Dermis blood vessel endothelial cell (primary cell): ENCODE measurements at places on chromosomes 1 and 21.
A peak's percentile ranks its signal among the peaks of the same experiment; 100 is the strongest.

GRCh38 chr1:58739856-58740466 lies 40.1 kb upstream of the MYSM1 start:
- peak; percentile 82 for DNase-seq

DNA sequence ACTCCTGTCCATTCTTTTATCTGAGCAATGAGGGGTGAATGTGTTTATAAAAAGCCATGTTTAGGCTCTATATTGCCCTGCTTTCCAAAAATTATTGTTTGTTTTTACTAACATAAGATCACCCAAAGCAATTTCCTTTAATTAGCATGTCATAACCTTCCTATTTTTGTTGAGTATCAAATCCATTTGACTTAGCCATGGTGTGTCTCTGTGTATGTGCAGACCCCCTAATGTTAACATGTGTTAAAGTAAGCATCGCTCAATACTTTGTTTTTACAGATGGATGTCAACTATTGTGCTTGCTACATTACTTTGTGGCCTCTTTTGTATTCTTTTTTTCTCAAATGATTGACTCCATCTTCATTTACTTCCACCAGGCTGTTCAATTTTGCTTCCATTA lies 585.4 kb downstream of the USP25 start:
- no peak for DNase-seq

DNA sequence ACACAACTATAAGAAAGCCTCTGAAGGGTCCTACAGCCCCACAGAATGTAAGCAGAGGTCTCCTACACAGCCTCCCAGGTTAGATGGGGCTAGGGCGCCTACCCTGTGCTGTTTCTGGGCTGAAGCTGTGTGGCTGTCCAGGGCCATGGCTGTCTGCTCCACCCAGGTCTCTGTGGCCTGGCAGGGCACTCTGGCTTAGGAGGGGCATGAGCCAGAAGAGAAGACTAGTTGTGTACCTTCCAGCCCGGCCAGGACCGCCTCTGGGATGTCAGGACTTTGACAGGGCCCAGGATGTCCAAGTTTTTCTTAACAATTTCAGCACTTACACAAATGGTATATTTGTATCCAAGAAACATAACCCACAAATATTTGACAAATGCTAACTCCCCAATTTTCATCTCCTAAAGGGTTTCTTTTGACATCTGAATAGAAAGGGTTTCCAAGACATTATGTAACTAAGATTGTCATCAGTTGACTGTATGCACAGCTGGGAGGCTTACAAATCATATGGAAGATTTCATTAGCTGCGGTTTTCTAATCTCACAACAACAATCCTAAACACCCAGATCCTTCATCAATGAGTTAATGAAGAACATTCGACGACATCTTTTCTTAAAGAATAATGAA lies 80.5 kb downstream of the HSF2BP start:
- no peak for DNase-seq

DNA sequence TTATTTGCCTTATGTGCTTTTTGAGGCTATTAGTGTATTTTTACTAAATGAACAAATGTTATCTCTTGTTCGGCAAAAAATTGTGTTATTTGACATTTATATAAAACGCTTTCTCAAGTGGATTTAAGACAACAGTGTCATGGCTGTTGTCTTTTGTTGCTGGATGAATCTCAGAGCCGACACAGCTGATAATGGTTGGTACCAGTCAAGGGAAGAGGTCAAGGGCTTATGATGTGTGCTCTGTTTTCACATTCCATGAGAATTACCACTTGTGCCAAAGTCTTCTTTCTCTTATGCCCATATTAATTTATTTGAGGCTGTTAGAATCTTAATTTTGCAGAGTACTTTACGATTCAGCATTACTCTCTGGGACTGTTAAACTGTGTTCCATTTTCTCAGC lies 17.9 kb upstream of the CD101 start:
- DNase-seq = no peak

DNA sequence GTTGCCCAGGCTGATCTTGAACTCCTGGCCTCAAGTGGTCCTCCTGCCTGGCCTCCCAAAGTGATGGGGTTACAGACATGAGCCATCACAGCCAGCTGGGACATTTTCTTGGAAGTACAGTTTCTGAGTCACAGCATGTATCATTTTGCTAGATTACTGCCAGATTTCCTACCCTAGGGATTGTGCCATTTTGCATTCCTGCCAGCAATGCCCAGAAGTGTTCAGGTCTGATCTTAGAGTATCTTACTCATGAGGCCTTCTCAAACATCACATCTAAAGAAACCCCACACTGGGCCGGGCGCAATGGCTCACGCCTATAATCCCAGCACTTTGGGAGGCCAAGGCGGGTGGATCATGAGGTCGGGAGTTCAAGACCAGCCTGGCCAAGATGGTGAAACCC lies 10.2 kb downstream of the BMP8A start:
- no peak for DNase-seq

DNA sequence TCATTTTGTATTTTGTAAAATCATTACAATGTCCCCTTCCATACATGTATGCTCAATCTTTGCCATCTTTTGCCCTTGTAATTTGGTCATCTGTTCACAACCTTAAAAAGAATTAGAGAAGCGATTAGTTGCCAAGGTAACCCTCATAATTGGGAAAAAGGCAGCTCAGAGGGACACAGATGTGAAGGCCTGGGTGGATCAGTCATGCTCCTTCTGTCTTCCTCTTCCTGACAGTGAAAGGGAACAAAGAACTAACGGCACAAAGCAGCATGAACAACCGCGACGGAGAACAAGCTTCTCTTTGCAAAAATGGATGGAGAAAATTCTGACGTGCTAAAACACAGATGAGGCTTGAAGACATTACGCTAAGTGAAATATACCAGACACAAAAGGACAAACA lies 78.7 kb upstream of the COG2 start:
- no peak for DNase-seq

DNA sequence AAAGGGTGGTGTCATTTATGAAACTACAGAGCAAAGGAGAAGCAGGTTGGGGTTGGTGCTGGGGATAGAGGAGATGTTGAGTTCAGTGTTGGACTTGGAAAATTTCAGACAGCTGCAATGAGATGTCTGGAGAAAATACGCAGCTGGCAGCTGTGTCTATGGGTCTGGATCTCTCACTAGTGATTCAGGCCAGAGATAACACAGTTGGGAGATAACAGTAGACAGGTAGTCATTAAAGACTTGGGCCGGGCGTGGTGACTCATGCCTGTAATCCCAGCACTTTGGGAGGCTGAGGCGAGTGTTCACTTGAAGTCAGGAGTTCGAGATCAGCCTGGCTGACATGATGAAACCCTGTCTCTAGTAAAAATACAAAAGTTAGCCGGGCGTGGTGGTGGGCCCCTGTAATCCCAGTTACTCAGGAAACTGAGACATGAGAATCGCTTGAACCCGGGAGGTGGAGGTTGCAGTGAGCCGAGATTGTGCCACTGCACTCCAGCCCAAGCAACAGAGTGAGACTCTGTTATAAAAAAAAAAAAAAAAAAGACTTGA lies 2.5 kb upstream of the TFAP2E start:
- no peak for DNase-seq

- DNase-seq = peak; percentile 71
These were observed 49.0 kb downstream of the TOMM20 start for GRCh38 chr1:235079443-235080296.

- no peak for DNase-seq
These were observed 163.2 kb upstream of the HMCN1 start for GRCh38 chr1:185570962-185571361.

DNA sequence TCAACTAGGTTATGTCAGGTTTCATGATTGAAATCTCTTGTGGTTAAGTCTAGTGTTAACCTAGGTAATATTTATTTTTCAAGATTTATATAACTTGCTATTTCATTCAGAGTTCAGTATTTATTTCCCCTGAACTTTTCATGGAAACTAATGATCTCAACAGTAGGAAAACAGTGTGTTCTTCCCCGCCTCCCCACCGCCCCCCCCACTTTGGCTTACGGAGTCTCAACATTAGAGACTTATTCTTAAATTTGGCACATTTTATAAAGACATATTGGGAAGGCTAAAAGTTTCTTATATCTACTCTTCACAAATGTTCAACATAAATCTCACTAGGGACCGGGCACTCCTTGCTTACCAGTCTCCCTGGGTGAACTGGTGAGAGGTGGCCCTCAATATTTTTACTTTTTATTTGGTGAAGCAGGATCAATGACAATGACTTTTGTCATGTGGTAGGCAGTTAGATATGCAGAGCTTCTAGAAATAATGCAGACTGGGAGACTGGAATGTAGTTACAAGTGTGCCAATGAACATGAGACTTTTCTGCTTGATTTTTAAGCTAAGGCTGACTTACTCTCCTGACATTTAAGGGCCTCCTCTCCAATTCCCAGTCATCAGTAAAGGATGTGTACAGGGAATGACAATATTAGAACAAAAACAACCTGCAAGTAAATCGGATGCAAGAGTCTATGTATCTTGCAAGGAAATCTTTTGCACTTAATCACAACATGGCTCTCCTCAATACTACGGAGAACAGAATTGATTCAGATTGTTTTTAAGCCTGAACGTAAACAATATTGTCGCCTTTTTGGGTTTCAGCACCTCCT lies 1.7 kb upstream of the MAN1A2 start:
- DNase-seq = peak; percentile 12

DNA sequence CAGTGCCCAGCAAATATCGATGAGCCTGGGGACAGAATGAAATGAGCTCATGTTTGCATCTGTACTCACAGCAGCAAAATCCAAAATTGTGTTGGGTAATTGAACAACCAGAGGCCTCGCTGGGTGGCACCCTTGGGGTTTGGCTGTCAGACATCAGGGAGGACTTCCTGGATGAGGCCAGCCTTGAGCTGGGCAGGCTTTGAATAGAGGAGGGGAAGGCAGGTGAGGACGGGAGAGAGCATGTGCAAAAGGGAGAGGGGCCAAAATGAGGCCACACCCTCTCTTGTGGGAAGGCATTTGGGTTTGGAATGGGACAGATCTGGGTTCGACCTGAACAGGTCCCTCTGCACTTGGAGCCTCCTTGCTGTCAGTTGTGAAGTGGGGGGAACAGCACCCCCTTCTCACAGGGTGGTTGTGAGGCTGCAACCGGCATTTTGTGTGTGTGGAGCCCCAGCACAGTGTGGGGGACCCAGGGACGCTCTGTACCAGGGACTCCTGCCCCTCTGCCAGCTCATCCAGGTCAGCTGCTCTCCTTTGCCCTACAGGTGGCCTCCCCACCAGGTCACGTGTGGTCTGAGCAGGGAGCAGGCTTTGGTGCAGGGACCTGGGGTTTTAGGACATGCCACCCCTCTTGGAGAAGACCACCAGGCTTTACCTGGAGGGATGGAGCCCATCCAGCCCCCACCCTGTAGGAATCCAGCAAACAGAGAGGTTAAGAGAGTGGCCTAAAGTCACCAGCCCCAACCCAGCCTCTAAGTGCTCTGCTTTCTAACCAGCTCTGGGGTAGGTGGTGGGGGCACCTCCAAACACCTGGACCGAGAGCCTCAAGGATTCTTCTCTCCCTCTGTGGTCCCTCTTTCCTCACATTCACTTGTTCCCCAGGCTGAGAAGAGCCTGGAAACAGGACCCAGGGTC lies 521.8 kb downstream of the PTPRU start:
- no peak for DNase-seq

DNA sequence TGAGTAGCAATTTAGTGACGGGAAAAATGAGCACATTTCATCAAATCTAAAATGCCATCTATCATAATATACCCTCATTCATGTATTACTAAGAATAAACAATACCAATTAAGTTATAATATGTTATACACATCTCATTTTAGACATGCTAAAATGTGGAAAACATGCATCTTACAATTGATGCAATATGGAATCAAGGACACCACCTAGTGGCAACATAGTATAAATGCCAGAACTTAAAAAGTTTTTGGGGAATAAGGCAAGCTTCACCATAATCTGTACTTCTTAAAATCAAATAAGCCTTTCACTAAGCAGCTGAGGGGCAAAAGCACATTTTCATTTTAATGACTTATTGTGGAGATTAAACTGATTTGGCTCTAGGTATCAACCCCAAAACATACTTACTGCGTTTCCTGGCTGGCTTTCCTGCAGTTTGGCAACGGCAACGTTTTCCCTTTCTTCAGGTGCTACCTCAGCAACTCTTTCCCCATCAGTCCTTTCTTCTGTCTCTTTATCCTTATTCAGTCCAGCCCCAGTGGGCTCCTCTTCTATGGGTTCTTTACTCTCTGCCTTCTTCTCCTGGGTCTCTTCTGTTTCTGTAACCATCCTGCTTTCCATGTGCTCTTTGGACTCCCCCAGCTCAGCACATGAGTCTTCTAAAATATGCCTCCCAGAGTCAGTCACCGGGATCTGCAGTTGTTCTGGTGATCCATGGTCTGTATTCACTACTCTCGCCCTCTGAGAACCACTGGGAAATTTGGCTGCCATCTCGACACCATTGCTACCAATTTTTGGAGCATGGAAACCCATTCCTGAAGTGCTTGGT lies 11.4 kb downstream of the SDE2 start:
- DNase-seq = peak; percentile 74

DNA sequence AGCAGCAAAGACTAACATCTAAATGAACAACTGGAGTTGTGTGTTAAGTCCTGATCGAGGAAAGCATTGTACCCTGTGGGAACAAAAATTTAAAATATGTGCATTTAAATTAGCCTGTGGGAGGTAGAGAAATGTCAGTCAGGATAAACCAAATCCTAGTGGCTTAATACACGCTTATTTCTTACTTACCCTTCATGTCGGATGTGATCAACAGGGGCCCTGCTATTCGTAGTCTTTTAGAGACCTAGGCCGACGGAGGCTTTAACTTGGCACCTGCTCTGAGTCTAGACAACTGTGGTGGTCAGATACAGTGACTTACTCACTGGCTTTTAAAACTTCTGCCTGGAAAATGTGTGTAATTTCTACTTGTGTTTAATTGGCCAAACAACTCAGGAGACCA lies 10.2 kb downstream of the GSTM3 start:
- no peak for DNase-seq

GRCh38 chr21:29301691-29302090 lies 3.0 kb downstream of the BACH1 start:
- no peak for DNase-seq

- DNase-seq = no peak
These were observed 172.6 kb upstream of the HMCN1 start for GRCh38 chr1:185561629-185562028.

DNA sequence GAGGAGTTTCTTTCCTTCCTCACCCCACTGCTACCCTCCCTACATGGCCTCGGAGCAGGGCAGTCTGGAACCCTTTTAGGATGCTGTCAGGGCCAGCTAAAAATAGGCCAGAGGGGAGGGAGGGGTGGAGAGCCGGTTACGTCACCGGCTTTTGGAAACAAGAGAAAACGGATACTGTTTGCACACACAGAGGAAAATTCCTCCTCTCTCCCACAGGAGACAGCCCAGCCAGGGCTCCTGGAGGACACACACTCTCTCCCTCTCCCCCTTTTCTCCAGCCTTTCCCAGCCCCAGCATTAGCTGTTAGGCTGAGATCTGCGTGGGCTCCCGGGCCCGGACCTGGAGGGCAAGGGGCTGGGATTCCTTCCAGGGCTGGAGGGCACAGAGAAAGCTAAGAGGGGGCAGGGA lies 20.0 kb upstream of the ALDH4A1 start:
- DNase-seq = peak; percentile 77

DNA sequence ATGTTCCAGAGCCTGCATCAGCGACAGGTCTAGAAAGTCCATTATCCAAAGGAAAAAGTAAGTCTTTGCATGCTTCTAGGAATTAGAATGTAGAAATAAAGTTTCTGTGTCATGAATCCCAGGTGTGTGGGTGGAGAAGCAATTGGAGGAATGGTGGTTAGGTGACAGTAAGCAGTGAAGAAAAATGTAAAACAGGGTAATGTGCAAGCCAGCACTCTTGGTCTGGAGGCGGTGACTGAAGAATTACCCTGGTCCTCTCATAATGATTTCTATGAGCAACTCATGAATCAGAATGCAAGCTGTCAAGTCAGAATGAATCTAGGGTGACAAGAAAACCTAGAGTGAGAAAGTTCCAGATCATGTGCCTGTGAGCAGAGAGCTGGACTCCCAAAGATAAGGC lies 33.6 kb downstream of the PLPPR4 start:
- no peak for DNase-seq
